ENCODE measurements at places on chromosomes 16 and 17.

GRCh38 chr17:5695480-5695879 lies 111.2 kb upstream of the NLRP1 start:
- no peak for DNase-seq

- DNase-seq = no peak
These were observed 5.1 kb downstream of the ERBB2 start for GRCh38 chr17:39704821-39705551.

GRCh38 chr16:56478281-56479049 lies 27.1 kb downstream of the OGFOD1 start:
- DNase-seq = no peak

DNA sequence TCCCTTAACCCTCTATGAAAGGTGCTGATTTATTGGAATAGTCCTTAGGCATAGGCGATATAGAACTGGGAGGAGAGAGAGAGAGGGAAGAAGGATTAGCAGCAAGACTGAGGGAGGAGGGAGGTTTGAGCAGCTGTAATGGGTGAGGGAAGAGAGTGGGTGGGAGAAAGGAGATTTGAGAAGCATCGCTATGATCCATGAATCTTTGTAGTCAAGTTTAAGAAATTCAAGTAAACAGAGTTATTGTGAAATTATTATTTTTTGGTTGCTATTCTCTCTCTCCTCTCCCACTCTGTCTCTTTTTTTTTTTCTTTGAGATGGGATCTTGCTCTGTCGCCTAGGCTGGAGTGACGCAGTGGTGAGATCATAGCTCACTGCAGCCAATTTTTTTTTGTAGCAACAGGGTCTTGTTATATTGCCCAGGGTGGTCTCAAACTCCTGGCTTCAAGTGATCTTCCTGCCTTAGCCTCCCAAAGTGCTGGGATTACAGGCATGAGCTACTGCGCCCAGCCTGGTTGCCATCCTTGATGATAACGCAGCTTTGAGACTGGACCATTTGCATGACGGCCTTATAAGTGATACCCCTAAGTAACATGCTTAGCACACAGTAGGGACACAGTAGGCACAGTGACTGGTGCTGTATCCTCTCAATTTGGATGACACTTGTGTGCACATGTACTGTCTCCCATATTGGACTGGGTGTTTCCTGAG lies 21.0 kb upstream of the TNS4 start:
- DNase-seq = no peak

DNA sequence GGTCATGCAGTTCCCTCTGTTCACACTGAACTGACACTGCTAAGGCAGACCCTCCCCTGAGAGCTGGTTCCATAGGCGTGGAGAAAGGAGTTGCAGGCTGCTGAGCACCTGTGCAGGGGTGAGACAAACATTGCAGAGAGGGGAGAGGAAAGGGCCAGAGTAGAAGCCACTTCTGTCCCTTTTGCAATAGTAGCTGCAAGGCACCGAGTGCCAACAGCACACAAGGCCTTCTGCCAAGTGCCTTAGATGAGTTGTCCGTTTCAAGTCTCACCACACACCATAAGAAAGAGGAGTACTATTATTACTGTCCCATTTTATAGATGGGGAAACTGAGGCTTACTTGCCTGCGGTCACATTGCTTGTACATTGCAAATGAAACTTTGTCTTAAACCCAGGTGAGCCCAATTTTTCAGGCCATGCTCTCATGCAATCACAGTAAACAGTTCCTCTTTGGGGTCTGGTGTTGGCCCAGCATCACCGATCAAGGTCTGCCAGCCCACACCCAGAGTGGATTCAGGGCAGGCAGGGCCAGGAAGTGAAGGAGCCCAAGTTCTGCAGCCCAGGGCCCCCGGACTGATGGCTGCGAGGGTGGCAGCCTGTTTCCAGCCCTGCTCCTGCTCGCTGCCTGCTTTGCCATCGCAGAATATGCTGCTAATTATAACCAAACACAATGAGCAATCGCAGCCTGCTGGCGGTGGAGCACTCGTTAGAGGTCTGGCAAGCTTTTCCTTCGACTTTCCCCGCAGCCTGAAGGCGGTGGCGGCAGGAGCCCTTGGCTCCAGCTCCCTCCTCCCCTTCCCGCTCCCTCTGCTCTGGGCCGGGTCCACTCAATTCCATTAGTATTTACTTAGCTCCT lies 36.8 kb upstream of the DYNLL2 start:
- DNase-seq = no peak

GRCh38 chr16:2854700-2855309 lies 3.2 kb downstream of the PRSS22 start:
- DNase-seq = no peak

DNA sequence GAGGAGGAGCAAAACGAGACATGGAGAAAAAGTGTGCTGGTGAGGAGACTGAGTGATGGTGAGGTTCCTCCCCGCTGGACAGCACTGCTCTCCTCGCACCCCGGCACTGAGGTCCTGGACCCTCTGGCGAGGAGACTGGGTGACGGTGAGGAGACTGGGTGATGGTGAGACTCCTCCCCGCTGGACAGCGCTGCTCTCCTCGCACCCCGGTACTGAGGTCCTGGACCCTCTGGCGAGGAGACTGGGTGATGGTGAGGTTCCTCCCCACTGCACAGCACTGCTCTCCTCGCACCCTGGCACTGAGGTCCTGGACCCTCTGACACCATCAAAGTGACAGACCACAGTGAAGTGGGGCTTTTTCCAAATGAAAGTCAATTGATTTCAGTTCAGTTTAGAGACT lies 10.9 kb downstream of the PITPNA start:
- no peak for DNase-seq

DNA sequence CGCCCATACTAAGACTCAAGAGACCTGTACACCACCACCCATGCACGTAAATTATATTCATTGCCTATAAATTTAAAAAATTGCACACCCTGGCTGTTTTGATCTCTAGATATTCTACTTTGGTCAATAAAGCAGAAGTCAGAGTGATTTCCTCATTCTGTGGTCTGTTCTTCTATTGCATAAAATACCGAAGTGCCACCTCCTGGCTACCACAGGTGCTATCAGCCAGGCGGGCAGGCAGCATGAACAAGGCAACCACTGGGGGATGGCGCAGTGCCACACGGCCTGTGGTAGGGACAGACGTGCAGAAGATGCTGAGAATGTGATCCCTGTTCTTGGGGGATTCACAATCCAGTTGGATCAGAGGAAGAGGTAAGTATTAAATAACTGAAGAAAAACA lies 122.3 kb downstream of the CDK5R1 start:
- no peak for DNase-seq

- DNase-seq = no peak
These were observed 39.3 kb upstream of the TEKT1 start for GRCh38 chr17:6870841-6871240.

- DNase-seq = no peak
These were observed 130.3 kb downstream of the IRF8 start for GRCh38 chr16:86029131-86029741.

DNA sequence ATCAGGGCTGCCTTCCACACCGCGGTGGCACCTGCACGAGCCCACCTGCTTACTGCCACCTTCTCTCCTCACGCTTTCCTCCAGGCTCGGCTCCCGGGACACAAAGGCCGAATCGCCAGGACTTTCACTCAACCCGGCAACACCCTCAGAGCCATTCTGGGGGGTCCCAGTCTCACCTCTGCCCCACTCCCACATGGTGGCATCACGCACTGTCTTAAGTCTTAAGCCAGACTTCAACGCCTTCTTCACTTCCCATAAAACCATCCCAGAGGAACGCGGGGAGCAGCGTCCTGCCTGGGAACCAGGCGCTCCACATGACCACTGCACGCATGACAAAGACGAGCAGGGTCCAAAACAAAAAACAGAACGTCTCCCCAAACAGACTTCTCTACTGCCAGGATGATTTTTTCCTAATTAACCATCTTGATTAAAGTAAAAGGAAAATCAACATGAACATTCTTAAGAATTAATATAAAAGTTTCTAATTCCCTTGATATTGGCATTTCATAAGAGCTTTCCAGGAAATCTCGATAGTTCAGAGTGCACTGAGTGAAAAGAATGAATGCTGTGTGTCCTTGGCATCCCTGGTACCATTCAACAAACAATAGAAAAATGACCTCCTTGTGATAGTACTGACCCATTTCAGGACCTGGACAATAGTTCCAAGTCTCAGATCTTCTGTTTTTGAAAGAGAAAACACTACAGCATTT lies 2.6 kb downstream of the CANT1 start:
- no peak for DNase-seq

DNA sequence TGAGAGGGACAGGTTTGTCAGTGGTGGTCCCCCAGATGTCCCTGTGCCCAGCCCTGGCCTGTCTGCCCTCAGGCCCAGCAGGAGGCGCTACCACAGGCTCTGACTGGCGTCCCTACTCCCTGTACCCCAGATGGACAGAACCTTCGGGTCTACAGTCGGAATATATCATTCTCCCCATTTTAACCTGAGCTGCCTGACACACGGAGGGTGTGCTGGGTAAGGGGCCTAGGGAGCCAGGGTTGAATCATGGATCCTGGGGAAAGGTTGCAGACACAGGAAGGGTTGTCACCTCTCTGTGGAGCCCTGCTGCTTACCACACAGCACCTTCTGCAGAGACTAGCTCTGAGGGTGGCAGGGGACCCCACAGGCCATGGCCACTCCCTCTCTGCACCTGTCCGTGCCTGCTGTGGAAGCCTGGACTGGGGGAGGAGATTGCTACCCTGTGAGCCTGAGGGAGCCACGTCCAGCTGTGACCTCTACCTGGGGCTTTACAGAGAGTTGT lies 162.2 kb upstream of the ZNF267 start:
- DNase-seq = no peak

Data from foreskin melanocyte (primary cell).